BJ (cell line): ENCODE measurements at places on chromosomes 13 and 19.

DNA sequence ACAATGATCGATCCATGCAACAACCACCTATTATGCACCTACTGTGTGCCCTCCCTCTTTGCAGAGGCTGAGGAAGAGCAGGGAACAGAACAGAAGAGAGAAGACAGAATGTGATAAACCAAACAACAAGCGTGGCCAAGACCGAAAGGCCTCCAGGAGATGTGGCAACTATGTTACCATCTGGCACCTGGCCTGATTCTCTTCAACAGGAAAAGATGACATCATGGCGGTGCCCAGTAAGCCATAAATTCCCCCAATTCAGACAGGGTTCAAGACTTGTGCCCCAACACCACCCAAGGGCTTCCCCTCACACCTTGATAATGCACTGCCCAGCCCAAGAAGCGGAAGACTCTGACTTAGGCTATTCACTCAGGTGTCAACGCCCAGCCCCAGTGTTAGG lies 44.3 kb downstream of the SLC7A1 start:
- no peak for DNase-seq

DNA sequence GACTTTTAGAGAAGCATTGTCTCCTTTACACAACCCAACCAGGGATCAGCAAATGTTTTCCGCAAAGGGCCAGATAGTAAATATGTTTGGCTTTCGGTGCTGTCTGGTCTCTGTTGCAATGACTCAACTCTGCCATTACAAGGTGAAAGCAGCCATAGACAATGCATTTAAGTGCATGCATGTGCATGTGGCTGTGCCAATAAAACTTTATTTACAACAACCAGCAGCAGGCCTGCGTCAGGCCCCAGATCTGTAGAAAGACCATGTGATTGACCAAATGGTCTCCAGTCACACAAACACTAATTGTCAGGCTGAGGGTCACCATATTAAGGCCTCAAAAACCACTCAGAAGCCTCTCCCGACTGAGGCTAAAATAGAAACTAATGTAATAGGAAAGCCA lies 8.1 kb downstream of the RAB20 start:
- no peak for DNase-seq

- no peak for DNase-seq
Observed at GRCh38 chr13:46387064-46387851, at the start of gene RUBCNL. TSS of gene RUBCNL (minus strand) at chr13:46387252. CDS start at chr13:46372475, 14,777 bp downstream.

DNA sequence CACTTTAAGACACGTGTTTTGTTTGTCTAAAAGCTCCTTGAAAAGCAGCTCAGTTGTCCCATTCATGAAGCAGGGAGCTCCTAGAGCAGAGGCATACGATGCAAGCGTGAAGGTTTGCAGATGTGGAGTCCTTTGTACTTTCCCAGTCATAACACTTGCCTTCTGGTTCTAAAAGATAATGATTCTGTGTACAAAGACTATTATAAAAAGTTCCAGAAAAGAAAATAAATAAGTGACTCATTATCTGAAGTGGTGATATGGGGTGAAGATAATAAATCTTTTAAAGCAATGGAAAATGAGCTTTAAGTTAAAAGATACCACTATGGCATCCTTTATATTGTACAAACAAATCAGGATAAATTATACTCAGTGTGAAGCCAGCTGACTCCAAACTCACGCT lies 569.9 kb downstream of the MYO16 start:
- no peak for DNase-seq

GRCh38 chr13:71285700-71286099 lies 581.3 kb downstream of the DACH1 start:
- no peak for DNase-seq

- DNase-seq = peak; percentile 27
Observed at GRCh38 chr13:58855283-58855682, 1223.7 kb downstream of the PCDH17 start.

DNA sequence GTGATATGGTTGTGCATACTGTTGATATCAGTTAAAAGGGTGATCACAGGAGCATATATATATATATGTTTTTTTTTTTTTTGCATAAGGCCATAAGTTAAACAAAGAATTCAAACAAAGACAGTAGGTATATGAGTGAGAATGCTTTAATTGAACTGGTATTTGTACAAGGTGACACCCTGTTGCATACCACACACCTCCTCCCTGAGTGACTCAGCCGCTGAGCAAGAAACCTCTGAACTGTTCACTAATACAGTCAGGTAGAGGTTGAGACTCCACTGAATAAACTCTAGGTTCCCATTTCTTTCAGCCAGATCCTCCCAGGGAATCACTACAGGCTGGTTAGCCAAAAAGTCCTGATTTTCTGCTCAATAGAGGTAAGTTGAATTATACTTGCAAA lies at the start of gene SCEL:
TSS of gene SCEL (plus strand) at position 259 of the 400 bp plus-strand sequence. CDS start 20,170 bp downstream, outside the sequence.
- no peak for DNase-seq

- no peak for DNase-seq
Observed at GRCh38 chr19:45304141-45304926, 18.3 kb downstream of the CKM start.

DNA sequence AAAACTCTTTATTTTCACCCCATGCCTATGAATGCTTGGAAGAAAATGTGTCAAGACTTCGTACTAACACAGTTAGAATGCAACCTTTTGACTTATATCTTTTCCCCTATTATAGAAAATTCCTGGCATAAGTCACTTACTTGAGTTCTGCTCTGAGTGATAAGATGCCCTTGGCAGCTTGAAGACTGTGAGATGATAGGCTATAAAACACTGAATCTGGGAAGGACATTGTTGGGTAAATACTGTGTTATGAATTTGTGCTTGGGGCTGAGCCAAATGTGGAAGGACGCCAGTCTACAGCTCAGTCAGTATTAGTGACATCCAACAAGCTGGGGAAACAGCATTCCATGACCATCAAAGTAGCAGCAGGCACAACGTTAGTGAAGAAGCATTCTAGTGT lies 368.0 kb upstream of the SGCG start:
- no peak for DNase-seq

DNA sequence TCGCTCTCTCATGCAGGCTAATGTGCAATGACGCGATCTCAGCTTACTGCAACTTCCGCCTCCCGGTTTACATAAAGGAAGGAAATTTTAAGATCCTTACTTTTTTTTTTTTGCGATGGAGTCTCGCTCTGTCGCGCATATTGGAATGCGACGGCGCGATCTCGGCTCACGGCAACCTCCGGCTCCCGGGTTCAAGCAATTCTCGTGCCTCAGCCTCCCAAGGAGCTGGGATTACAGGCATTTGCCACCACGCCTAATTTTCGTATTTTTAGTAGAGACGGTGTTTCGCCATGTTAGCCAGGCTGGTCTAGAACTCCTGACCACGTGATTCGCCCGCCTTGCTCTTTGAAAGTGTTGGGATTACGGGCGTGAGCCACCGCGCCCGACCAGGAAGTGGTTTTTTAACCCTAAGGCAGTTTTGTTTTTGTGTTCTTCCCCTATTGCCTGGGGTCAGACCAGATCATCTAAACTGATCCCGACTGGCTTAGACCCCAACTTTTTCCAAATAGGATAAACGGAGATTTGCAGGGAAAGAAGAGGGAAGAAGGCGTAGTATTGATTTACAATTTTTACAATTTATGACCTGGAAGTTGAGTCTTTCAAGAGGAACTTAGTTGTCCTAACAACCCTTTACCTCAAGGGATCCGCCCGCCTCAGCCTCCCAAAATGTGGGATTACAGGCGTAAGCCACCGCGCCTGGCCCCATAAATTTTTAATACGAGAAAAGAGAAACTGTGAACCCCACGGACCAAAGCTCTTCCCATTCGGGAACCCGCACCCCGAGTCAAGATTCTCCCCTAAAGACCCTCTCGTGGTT lies 142.0 kb downstream of the ZNF737 start:
- DNase-seq = no peak

GRCh38 chr19:12162513-12162881 lies 399 bp upstream of the ZNF136 start:
- no peak for DNase-seq

GRCh38 chr19:12733369-12734214 lies 892 bp downstream of the TRIR start:
- DNase-seq = no peak

DNA sequence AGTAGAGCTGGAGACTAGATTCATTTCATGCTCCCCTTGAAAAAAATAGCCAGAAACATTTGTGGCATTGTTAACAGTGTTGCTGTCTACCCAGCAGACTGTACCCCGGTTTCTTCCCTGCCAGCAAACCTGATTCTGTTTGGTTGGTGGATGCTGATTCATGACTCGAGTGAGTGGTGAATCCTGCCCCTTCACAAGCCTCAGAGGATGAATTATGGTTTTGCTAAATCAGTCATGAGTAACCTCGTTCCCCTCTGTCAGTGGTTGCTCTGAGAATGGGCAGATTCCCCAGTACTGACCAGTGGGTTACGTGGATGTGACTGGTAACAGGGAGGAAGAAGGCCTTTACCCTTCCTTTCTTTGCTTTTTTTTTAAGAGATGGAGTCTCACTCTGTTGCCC lies 10.1 kb downstream of the NLRP12 start:
- DNase-seq = no peak

DNA sequence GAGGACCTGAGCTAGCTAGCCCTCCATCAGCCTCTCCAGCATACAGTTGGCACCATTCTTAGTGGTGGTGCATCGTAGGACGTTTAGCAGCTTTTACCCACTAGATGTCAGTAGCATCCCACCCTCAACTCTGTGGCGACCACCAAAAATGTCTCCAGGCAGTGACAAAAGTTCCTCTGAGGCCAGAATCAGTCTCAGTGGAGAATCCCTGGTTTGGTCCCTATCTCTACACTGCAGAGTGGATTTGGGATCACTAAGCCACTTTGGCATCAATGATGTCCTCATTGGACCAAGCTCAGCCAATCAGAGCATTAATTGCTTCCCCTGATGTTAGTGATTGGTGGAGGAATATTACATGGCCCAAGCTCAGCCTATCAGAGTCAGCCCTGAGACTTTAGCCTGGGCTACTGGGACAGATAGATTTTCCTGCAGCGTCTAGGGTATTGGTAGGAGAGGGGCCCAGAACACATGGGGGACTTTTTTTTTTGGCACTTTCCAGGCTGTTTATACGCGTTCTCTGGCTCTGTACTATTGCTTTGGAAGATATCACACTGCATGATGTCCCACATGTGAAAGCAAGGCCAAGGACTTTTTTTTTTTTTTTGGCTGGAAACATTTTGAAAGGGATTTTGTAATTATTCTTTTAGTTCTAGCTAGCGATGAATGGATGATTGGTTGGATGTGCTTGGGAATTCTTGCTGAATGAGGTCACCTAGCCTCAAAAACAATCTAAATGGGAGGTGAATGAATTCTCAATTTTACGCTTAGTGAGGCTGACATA lies 7.0 kb downstream of the TMEM221 start:
- DNase-seq = no peak

GRCh38 chr19:4803736-4804695 lies 12.5 kb downstream of the FEM1A start:
- no peak for DNase-seq

DNA sequence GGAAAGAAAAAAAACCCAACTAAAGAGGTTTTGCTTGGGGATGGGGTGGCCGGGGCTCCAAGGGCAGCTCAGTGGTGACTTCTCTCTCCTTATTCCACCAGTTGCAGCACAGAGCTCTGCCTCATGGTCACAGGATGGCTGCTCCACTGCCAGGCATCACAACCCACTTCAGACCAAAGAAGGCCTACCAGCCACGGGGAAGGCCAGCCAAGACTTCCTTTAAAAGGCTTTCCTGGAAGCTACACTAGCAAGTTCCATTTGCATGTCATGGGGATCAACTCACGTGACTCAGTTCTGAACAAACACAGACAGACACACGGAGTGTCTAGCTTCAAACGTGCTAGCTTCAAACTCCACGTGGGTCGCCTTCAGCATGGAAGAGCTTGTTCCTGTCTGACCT lies 13.2 kb upstream of the EIF3G start:
- no peak for DNase-seq

- DNase-seq = no peak
Observed at GRCh38 chr13:97570442-97570841, 136.5 kb downstream of the RAP2A start.

DNA sequence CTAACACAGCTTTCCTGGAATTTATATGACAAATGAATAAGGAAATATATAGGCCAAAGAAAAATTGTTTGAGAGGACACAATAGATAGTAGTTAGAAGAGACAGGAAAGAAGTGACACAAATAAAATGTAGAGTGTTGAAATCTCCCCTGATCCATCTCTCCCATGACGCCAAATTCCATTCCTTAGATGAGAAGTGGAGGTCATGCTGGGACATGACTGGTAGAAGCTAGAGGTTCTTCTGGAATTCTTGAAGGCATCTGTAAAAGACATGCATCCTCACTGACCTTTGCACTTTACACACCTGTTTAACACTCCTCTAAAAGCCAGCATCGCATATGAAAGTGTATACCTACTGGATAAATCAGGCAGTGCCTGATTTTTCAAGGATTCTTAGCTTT lies 67.8 kb downstream of the DGKH start:
- DNase-seq = no peak

DNA sequence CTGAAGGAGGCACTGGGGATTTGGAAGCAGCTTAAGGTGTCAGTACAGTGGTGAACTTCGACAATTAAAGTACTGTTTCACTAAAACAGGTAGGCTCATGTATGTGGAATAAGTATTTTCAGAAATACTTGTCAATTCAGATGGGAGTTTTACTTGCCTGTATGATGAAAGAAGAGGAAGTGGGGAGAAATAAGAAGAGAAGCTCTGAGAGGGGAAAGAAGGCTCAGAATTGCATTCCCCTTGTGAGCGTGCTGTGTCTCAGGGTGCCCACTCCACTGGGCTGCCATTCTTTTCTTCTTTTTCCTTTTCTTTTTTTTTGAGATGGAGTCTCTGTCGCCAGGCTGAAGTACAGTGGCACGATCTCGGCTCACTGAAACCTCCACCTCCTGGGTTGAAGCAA lies 38.6 kb upstream of the RNF17 start:
- no peak for DNase-seq

DNA sequence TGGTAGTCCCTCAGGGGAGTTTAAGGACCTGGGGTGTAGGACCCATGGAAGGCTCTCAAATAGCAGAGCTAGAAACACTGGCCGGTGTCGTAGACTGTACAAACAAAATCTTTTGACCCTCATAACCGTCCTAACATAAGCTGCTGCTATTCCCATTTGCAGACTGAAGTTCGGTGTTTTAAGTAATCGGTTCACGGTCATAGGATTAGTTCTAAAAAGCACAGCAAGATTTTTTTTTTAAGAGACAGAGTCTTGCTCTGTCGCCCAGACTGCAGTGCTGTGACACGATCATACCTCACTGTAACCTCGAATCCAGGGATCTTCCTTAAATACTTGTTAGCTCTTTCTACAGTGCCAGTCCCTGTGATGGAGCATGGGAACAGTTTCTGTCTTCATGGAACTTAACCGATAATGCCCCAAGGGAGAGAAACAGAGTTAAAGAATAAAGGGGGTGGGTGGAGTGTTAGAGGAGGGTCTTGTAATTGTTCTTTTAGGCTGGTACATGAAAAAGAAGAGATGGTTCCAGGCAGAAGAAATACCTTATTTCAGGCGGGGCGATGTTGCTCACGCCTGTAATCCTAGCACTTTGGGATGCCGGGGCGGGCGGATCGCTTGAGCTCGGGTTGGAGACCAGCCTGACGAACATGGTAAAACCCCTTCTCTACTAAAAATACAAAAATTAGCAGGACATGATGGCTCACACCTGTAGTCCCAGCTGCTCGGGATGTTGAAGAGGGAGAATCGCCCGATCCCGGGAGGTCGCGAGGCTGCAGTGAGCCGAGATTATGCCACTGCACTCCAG lies 475 bp upstream of the ZC3H4 start:
- no peak for DNase-seq
